ENCODE measurements at places on chromosomes 6 and 20.

DNA sequence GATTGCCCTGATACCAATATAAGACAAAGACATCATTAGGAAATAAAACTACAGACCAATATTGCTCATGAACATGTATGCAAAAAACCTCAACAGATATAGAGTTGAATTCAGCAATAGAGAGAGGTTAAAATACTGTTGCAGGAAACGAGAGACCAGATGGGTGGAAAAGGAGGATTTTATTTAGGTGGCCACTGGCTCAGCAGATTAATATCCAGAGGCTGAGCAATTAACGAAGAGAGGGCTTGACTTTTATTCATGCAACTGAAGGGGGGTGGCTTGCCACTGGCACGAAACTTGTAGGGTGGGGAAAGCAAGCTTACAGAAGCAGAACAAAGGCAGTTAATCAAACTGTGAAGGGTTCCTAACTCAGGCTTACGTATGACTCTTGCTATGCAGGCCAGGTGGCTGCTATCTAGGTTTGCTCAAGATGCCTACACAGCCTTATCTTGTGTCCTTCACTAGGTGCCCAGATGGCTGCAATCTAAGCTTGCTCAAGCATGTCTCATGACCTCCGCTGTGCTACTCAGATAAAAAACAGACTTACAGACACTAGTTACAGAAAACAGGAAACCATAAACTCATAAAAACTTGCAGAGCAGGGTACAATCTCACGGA lies 126.4 kb downstream of the MMUT start:
- no peaks in the 10 kb centered on the region for H3K27me3 ChIP-seq
- DNase-seq, result no peak

GRCh38 chr20:48769069-48769983 lies 58.5 kb downstream of the PREX1 start:
- peak; percentile 27 for DNase-seq
- peaks cover 95% of the 10 kb centered on the region for H3K27me3 ChIP-seq
- peaks cover 7% of the 10 kb centered on the region for H3K4me1 ChIP-seq

DNA sequence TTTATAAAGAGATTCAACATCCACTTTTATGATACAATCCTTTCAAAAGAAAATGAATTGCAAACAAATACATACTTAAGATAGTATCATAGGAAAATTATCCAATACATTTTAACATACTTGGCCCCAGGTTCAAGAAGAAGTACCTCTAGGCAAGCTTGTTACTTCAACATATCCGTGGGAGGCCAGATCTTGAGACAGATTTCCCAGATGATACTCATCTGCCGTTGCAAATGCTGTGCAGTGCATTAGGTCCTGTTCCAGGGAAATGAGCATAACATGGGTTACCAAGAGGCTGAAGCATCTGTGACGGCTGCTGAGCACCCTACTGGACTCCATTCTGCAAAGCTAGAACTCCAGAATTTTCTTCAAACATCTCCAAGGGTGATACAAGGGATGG lies 15.6 kb downstream of the RMND1 start:
- H3K36me3 ChIP-seq, result peaks cover 6% of the 10 kb centered on the region
- no peak for DNase-seq

- H3K4me1 ChIP-seq, result peaks cover 10% of the 10 kb centered on the region
- DNase-seq, result no peak
- no peak overlapping the region for H3K4me3 ChIP-seq
These were observed 240.5 kb downstream of the FARS2 start for GRCh38 chr6:5501837-5502236.

- H3K36me3 ChIP-seq, result peaks cover 15% of the 10 kb centered on the region
- no peak overlapping the region for H3K27ac ChIP-seq
- no peak for DNase-seq
- H3K4me3 ChIP-seq, result no peak overlapping the region
- H3K4me1 ChIP-seq, result peaks cover 6% of the 10 kb centered on the region
- H3K27me3 ChIP-seq, result no peaks in the 10 kb centered on the region
These were observed 13.0 kb downstream of the UBE2J1 start for GRCh38 chr6:89339565-89339964.

DNA sequence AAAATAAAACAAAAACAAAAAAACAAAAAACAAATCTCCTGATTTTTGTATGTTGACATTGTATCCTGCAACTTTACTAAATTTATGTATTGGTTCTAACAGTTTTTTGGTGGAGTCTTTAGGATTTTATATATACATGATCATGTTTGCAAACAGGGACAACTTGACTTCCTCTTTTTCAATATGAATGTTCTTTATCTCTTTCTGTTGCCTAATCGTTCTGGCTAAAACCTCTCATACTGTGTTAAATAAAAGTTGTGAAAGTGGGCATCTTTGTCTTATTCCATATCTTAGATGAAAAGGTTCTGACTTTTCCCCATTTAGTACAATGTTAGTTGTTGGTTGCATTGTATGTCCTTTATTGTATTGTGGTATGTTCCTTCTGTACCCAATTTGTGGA lies 261.7 kb upstream of the NOX3 start:
- no peak for DNase-seq
- peaks cover 9% of the 10 kb centered on the region for H3K4me1 ChIP-seq
- no peak overlapping the region for H3K4me3 ChIP-seq
- no peak overlapping the region for H3K27ac ChIP-seq

DNA sequence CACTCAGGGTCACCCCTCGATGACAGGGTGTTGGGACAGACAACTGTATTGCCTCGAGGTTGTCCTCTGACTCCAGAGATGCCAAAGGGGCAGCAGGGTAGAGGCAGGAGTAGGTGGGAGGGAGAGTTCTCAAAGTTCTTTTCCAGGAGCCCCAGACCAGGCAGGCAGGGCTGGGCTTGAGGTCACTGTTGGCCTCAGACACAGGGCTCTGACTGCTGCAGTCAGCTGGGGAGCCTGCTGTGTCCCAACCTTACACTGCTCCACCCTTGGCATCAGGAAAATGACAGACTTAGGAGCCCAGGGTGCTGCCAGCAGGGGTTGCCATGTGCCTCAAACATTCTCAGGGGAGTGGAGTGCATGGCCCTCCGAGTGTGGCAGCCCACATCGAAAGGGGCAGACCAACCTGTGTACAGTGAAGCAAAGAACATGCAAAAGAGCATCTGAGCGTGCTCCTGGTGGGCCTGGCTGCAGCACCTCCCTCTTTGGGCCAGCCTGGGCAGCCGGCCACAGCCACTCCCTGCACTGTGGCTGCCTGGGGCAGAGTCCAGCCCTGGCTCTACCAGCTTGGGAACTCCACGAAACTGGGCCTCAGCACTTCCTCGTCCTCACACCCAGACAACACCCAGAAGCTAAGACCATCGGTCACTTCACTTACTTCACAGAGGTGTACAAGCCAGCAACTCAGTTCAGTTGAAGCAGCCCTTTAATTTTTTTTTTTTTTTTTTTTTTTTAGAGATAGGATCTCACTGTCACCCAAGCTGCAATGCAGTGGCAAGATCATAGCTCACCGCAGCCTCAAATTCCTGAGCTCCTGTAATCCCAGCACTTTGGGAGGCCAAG lies 24.0 kb downstream of the C6orf132 start:
- peaks cover 77% of the 10 kb centered on the region for H3K36me3 ChIP-seq
- no peaks in the 10 kb centered on the region for H3K27me3 ChIP-seq
- H3K4me3 ChIP-seq, result peak overlapping the region; percentile 11

DNA sequence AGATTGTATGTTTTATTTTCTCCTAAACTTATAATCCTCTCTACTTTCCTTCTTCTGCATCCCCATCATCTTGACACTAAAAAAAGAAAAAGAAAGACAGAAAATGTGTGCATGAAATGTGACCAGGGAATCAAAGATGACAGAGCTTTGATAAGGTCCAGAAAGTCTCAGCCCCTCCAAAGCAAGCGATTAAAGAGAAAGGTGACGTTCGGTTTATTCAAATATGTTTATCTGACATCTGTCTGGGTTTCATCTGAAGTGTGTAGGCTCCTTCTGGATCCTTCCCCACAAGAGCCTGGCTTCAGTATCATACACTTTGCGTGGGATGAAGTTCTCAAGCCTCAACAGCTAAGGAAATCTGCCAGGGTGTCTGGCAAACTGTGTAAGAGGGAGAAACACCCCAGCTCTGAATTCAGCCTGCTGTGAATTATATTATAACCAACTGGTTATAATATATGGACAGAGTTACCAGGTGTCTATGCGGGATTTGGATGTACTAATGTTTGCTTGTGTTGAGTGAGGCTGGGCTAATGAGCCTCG lies 263.0 kb downstream of the ZNF217 start:
- H3K4me3 ChIP-seq, result no peak overlapping the region
- H3K27me3 ChIP-seq, result peaks cover 71% of the 10 kb centered on the region
- peaks cover 5% of the 10 kb centered on the region for H3K36me3 ChIP-seq
- H3K27ac ChIP-seq, result no peak overlapping the region

DNA sequence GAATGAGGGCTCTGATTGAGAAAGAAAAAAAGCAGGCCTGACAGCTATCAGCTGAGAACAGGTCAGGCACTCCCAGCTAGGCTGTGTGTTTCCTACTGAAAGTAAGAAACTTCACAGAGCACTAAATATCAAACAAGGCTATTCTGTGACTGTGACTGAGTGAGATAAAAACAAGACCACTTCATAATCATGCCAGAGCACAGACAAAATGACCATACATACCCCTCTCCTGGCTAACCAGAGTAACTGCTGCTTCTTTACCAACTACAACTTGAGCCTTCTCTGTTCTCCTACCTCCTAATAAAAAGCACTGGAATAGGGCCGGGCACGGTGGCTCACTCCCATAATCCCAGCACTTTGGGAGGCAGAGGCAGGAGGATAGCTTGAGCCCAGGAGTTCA lies 6.8 kb upstream of the BTN1A1 start:
- H3K4me3 ChIP-seq, result no peak overlapping the region
- H3K27ac ChIP-seq, result no peak overlapping the region

DNA sequence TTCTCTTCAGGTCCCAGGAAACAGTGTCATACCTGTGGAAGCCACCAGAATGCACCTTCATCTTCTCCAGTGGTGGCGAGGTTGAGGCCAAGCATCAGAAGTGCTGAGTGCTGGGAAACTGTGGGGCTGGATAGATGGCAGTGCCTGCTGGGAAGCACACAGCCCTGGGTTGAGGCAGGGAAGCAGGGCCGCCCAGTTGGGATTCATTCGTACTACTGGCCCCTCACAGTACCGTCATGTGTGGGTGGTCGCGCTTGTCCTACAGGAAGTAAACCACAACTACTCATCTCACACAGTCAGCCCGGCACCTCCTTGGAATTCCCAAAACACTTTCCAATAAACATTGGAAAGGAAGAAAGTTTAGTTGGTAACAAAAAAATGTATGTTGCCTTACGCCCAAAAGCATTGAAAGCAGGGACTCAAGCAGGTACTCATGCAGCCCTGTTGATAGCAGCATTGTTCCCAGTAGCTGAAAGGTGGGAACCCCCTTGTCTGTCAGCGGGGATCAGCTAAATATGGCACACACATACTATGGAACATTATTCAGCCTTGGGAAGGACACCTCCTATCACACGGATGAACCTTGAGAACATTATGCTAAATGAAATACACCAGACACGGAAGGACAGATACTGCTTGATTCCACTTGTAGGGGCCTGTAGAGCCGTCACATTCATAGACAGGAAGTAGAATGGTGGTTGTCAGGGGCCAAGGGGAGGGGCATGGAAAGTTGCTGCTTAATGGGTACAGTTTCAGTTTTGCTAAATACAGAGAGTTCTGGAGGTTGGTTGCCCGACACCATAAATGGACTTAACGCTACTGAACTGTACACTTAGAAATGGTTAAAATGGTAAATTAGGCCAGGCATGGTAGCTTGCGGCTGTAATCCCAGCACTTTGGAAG lies 162.7 kb downstream of the MTHFD1L start:
- peaks cover 10% of the 10 kb centered on the region for H3K4me1 ChIP-seq
- peaks cover 12% of the 10 kb centered on the region for H3K36me3 ChIP-seq
- H3K4me3 ChIP-seq, result no peak overlapping the region
- H3K27ac ChIP-seq, result no peak overlapping the region
- H3K27me3 ChIP-seq, result no peaks in the 10 kb centered on the region
- DNase-seq, result no peak

GRCh38 chr6:17729223-17730077 lies 22.7 kb upstream of the NUP153 start:
- H3K27me3 ChIP-seq, result no peaks in the 10 kb centered on the region
- H3K27ac ChIP-seq, result no peak overlapping the region
- H3K4me3 ChIP-seq, result no peak overlapping the region
- H3K36me3 ChIP-seq, result no peaks in the 10 kb centered on the region
- no peaks in the 10 kb centered on the region for H3K4me1 ChIP-seq
- no peak for DNase-seq

GRCh38 chr20:34332262-34332920 lies 29.2 kb upstream of the AHCY start:
- H3K27me3 ChIP-seq, result no peaks in the 10 kb centered on the region
- no peak overlapping the region for H3K4me3 ChIP-seq
- H3K27ac ChIP-seq, result no peak overlapping the region
- DNase-seq, result no peak

- H3K27ac ChIP-seq, result no peak overlapping the region
- no peaks in the 10 kb centered on the region for H3K36me3 ChIP-seq
- peaks cover 3% of the 10 kb centered on the region for H3K27me3 ChIP-seq
- H3K4me3 ChIP-seq, result no peak overlapping the region
- no peaks in the 10 kb centered on the region for H3K4me1 ChIP-seq
These were observed 437.6 kb downstream of the MAFB start for GRCh38 chr20:40251284-40251932.

GRCh38 chr6:87322304-87323212 lies at the start of gene SMIM8:
SMIM8 (plus strand) TSS chr6:87322588; CDS start chr6:87337032, 14,444 bp downstream.
- H3K4me1 ChIP-seq, result peaks cover 8% of the 10 kb centered on the region
- DNase-seq, result peak; percentile 91
- H3K27ac ChIP-seq, result peak within 1 kb of the TSS; percentile 87
- peak within 1 kb of the TSS; percentile 96 for H3K4me3 ChIP-seq
- no peaks in the 10 kb centered on the region for H3K27me3 ChIP-seq
- H3K36me3 ChIP-seq, result peaks cover 11% of the 10 kb centered on the region

GRCh38 chr6:18115356-18115755 lies 7.1 kb downstream of the NHLRC1 start:
- no peak overlapping the region for H3K4me3 ChIP-seq
- no peak overlapping the region for H3K27ac ChIP-seq
- H3K4me1 ChIP-seq, result no peaks in the 10 kb centered on the region
- H3K27me3 ChIP-seq, result no peaks in the 10 kb centered on the region
- H3K36me3 ChIP-seq, result no peaks in the 10 kb centered on the region

GRCh38 chr20:50957276-50957675 lies 1.1 kb downstream of the DPM1 start:
- peak overlapping the region; percentile 100 for H3K4me3 ChIP-seq
- no peaks in the 10 kb centered on the region for H3K27me3 ChIP-seq
- peaks cover 24% of the 10 kb centered on the region for H3K4me1 ChIP-seq
- DNase-seq, result no peak
- peak overlapping the region; percentile 99 for H3K27ac ChIP-seq
- peaks cover 85% of the 10 kb centered on the region for H3K36me3 ChIP-seq

GRCh38 chr6:19759117-19759880 lies 77.9 kb upstream of the ID4 start:
- no peak overlapping the region for H3K27ac ChIP-seq
- no peak for DNase-seq
- no peak overlapping the region for H3K4me3 ChIP-seq
- H3K27me3 ChIP-seq, result no peaks in the 10 kb centered on the region
- H3K4me1 ChIP-seq, result peaks cover 8% of the 10 kb centered on the region

GRCh38 chr6:132830334-132830751 lies 16.0 kb downstream of the RPS12 start:
- H3K36me3 ChIP-seq, result no peaks in the 10 kb centered on the region
- H3K4me3 ChIP-seq, result no peak overlapping the region

All from Calu3 (cell line).